ENCODE measurements at places on chromosomes 3 and 15.

- DNase-seq, result no peak
These were observed 43.0 kb upstream of the ABI3BP start for GRCh38 chr3:101036213-101036618.

- DNase-seq, result no peak
These were observed 38.7 kb upstream of the CA12 start for GRCh38 chr15:63420333-63420747.

GRCh38 chr3:66253790-66254620 lies 33.2 kb downstream of the SLC25A26 start:
- DNase-seq, result no peak

GRCh38 chr3:60303160-60303559 lies 948.1 kb downstream of the FHIT start:
- no peak for DNase-seq

GRCh38 chr15:85694091-85694490 lies 100.6 kb downstream of the KLHL25 start:
- no peak for DNase-seq

DNA sequence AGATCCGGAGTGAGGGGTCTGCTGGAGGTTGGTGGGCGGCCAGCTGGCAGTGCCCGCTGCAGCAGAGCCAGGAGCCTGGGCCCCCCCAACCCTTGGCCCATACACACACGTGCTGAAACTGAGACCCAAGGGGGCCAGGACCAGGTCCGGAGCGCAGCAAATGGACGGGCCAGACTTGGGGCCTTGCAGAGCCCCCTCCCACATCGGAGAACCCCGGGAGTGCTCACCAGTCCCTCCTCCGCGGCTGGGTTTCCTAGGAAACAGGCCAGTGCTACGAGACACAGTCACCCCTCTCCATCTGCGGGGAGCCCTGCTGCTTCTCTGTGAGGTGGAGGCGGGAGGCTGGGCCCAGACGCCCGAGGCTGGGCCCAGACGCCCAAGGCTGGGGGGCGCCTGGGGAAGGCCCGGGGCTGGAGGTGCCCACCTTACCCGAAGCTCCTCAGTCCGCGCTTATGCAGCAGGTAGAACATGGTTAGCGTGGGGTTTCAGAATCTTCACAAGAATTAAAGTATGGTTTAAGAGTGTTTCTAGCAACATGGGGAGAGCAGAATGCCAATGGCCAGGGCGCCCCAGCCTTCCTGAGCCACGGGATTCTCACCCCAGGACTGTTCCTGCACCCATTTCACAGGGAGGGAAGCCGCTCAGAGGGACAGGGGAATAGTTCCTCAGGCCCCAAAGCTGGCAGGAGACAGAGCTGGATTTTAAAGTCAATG lies 135.0 kb upstream of the PRR20G start:
- no peak for DNase-seq

- DNase-seq, result no peak
These were observed 9.1 kb downstream of the GRM2 start for GRCh38 chr3:51715977-51716294.

- DNase-seq, result no peak
These were observed 201.6 kb upstream of the TMC3 start for GRCh38 chr15:81575436-81576123.

- DNase-seq, result no peak
These were observed 24.7 kb upstream of the MCTP2 start for GRCh38 chr15:94206463-94207167.

GRCh38 chr3:162269636-162270458 lies 773.2 kb downstream of the OTOL1 start:
- no peak for DNase-seq

DNA sequence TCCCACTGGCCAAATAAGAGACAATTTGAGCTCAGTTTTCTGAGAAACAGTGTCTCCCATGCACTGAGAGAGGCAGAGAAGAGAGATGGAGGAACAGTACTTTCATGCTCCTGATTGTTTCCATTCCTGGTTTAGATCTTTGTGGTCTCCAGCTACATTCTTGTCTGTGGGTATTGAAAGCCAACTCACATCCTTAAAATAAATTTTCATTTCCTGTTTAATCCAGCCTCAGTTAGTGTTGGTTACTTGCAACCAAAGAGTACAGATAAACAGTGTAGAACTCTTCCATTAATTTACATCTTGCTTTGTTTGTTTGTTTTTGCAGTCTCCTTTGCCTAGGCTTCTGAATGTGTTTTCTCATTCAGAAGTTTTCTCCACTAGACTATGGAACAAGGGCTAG lies 123.7 kb upstream of the CLSTN2 start:
- no peak for DNase-seq

DNA sequence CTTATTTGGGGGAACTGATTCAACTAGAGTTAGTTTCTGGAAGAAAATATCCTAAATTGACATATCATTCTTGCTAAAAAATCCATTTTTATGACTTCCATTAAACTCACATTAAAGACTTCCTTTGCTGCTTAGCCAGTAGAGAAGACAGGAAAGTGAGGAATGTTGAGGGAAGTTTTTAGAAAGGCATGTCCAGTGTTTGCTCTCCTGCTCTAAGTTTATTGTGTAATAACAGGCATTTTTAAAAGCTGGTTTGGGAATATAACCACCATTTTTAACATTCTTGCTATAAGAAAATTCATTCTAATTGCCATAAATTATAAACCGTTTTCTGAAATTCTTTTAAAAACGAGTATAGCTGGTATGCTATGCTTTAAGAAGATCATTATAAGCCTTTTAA lies 428.0 kb downstream of the RAP2B start:
- no peak for DNase-seq

- no peak for DNase-seq
These were observed 1.1 kb downstream of the HHATL start for GRCh38 chr3:42701371-42702065.

GRCh38 chr15:31342781-31343626 lies 16.4 kb downstream of the KLF13 start:
- DNase-seq, result no peak

DNA sequence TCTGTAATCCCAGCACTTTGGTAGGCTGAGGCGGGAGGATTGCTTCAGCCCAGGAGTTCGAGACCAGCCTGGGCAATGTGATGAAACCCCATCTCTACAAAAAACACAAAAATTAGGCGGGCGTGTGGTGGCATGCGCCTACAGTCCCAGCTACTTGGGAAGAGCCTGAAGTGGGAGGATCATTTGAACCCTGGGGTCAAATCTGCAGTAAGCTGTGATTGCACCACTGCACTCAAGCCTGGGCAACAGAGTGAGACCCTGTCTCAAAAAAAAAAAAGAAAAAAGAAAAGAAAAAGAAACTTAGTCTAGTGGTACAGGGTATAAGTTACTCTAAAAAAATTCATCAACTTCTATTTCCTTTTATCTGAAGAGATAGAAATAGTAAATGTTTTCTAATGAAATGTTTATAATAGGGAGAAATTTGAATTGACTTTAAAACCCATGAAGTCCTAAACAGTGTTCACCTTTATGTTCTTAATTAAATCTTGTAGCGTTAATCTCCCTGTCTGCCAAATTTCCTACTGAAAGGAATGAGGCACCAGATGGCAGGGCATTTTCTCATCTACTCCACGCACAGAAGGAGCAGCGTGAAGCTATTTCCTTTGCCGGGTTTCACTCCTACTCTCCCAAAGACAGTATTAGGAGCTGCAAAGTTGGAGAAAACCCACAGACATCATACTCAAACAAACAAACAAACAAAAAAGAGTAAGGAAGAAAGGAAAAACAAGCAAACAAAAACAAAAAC lies 1.9 kb downstream of the PCLAF start:
- DNase-seq, result no peak

DNA sequence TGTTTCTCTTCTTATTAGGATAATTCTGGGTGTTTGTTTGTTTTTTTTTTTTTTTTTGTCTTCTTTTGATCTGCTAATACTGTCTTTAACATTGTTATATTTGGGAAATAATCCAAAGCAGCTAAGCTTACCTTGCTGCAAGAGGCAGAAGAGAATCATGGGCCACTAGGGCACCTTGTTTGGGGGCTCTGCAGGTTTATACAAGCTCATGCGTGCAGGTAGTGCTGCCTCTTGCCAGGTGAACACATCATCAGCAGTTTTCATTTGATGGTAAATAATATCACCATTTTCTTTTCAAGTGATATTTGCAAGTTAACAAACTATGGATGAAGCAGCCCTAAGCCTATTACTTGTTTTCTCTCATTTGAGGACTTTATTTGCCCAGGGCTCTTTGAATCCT lies 37.9 kb downstream of the MAP3K13 start:
- no peak for DNase-seq

DNA sequence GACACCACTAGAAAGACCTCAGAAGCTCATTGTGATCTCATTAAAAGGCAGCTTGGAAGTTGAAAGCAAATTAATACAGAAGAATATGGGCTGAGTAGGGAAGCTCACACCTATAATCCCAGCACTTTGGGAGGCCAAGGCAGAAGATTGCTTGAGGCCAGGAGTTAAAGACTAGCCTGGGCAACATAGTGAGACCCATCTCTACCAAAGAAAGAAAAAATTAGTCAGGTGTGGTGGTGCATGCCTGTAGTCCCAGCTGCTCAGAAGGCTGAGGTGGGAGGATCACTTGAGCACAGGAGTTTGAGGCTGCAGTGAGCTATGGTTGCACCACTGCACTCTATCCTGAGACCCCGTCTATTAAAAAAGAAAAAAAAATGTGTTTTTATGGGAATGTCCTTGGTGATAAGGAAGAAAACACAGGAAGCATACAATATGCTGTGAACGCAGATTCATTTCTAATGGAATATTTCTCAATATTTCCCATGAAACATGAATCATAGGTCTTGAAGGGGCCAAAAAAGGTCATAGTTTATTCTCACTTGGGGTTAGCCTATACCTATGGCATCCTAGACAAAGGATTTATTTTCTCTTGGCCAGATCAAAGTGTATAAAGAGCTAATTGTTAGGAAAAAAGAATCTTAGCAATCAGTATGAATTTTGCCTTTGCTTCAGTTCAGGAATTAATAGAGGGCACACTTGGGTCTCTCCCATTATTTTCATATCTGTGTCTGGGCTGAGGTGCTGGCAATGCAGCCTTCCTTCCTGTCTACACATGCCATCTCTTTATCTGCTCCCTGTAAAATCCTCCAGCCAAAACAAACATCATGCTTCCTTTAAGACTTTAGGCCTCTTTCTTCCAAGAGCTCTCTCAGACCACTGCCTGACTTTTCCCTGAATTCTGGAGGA lies 98.2 kb downstream of the FNDC3B start:
- no peak for DNase-seq

DNA sequence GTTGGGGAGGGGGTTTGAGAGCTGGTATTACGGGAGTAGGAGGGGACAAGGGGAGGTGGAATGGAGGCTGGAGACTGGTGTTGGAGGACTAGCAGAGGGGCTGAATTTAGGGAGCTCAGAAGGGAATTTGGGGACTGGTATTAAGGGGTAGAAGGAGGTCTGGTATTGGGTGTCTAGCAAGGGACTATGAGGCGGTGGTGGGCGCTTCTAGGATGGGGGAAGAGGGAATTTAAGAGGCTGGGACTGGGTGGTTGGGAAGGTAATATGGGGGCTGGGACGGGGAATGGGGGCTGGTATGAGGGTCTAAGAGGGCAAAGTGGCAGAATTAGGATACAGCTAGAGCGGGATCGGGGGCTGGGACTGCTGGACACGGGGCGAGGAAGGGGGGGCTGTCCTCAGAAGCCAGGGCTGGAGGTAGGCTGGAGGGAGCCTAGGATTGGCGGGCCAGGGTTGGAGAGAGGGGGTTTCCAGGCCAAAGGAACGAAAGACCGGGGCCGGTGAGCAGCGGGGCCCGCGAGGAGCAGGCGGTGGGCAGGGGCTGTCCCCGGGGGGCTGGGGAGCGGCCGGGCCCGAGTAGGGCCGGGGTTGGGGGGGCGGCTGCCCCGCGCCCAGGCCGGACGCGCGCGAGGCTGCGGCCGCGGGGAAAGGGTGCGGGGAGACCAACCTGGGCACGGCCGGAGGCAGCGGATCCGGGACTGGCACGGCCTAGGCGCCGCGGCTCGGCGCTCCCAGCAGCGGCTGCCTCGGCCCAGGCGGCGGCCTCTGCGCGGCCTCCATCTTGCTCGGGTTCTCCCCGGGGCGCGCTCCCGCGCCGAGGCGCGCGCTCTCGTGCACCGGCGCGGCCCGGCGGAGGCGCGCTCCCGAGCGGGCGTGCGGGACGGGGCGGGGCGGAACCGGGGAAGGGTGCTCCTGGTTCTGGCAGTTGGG lies at the start of gene LHFPL4:
LHFPL4 (minus strand) TSS at position 802 of the 927 bp plus-strand sequence. CDS start 1,143 bp downstream, outside the sequence.
- DNase-seq, result no peak

DNA sequence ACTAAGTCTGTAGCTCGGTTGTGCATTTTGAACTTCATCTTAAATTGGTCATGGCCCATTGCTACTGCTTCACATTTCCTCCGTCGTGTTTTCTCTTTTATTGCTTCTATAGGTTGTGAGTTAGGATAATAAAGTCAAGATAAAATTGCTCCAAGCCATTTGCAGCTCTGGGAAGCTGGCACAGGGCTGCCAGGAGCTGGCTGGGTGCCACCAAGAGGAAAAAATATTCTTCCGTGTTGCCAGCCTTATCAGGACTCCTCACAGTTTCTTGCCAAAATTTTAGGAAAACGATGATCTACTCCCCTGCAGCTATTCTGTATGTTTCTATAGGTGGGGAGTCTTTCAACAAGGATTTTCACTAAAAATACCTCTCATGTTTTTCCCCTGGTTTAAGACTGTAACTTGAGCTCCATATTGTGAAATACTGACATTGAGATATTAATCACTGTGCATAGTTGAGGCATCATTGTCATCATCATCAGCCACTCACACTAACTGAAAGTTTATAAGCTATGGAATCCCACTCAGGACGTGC lies 55.4 kb upstream of the PIAS1 start:
- no peak for DNase-seq

DNA sequence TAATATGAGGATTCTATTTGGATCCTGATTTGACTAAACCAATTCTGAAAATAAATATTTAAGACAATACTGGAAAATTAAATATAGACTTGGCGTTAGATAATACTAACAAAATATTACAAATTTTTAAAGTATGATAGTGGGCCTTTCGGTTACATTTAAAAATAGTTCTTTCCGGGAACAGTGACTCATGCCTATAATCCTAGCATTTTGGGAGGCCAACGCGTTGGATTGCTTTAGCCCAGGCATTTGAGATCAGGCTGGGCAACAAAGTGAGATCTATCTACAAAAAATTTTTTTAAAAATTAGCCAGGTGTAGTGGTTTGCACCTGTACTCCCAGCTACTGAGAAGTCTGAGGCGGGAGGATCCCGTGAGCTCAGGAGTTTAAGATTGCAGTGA lies 30.3 kb upstream of the GADL1 start:
- DNase-seq, result no peak

- DNase-seq, result no peak
These were observed 29.9 kb downstream of the SLC41A3 start for GRCh38 chr3:126053949-126054569.

GRCh38 chr15:43209059-43209824 lies 11.6 kb downstream of the EPB42 start:
- DNase-seq, result no peak

GRCh38 chr3:191283400-191283799 lies 45.8 kb upstream of the CCDC50 start:
- no peak for DNase-seq

DNA sequence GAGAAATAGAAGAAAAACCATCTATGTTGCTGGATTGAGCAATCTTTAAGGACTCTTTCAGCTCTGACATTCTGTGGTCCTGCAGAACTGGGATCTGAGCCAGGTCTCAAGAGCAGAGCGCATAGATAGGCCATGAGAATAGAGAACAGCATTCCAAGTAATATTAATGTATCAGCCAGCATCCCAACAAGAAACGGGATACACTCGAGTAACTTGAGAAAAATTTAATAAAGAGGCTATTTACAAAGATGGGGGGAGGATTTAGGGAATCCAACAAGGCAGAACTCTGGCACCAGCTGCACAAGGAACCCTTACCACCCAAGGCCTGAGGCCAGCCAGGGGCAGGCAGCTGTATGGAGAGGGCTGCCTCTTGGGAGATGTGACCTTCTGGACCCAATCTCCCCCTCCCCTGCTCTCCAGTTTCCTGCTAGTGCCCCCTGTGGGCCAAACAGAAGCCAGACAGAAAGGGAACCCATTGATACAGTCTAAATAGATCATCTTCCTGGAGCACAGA lies 8.2 kb downstream of the TMOD2 start:
- DNase-seq, result no peak

Data from NCI-H1048 (cell line).